ENCODE measurements at places on chromosomes 11 and 22. TPM values are rescaled to one million over a fixed set of nuclear protein-coding genes. Genes with fewer than 3 reads are reported as not detected.

The CASP5 gene
- 25.7 TPM for total RNA-seq

The YAP1 gene
- total RNA-seq, result 43.9 TPM

The NTM gene
- 1.6 TPM for total RNA-seq

The PDE2A gene
- total RNA-seq, result 8.9 TPM

The TMEM86A gene
- total RNA-seq, result 0.89 TPM

The OR52E6 gene
- total RNA-seq, result not detected

The FOLR3 gene
- not detected for total RNA-seq

The C11orf21 gene
- 0.52 TPM for total RNA-seq

DNA sequence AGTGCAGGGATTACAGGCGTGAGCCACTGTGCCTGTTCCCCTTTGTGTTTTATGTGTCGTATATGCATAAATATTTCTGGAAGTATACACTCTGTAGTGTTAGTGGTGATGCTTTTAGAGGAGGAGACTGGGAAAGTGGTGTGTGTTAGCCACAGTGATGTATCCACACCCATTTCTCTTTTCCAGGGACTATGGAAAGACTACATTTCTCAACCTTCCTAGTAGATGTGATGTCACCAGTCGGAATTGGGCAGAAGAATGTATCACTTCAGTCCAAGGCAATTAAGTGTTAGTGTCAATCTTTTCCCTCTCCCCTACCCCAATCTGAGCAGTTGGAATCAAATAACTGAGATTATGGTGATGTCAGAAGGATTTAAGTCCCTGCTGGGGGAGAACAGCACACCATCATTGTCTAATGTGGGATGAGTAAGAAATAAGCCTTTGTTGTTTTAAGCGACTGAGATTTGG is 5.8 kb upstream of the ATG16L2 start:
- H3K27me3 ChIP-seq, result no peaks in the 10 kb centered on the region
- peak overlapping the region; percentile 53 for H3K27ac ChIP-seq
- no peak for DNase-seq
- H3K36me3 ChIP-seq, result no peaks in the 10 kb centered on the region
- H3K4me1 ChIP-seq, result peaks cover 10% of the 10 kb centered on the region
- H3K4me3 ChIP-seq, result no peak overlapping the region

DNA sequence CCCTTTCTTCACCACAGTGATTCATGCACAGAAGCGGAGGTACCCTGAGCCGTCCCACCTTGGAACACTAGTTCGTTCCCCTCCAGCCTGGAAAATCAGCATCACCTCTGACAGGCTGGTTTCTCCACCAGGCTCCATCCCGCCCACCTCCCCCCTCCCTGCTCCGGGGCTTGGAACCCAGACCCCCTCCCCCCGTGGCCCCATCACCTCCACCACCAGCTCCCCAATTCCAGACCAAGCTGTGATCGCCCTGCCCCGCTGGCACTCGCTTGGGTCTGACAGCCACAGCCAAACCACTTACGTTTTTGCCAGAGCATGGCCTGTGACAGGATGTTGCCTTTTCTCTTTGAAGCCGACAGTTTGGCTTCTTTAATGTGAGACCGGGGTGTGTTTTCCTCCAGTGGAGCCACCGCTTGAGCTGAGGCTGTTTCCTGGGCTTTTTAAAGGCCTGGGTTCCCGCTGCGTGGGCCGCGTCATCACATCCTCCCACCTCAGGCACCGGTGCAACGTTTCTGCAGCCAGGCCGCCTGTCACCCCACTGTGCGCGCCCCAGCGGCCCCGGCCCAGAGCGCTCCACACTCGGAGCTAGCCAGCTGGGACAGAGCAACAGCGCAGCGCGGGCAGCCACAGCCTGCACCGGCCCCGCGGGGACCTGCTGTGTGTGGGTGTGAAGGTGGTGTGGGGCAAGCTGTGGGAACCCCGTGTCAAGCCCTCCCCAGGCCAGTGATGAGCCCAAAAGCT is at the start of gene POU2AF1:
Gene POU2AF1, minus strand, starts transcription at position 415 of the 741 bp plus-strand sequence. Its CDS starts 98 bp downstream, at position 317.
- no peaks in the 10 kb centered on the region for H3K27me3 ChIP-seq
- DNase-seq, result no peak
- no peak within 1 kb of the TSS for H3K4me3 ChIP-seq
- H3K4me1 ChIP-seq, result no peaks in the 10 kb centered on the region
- no peaks in the 10 kb centered on the region for H3K36me3 ChIP-seq

DNA sequence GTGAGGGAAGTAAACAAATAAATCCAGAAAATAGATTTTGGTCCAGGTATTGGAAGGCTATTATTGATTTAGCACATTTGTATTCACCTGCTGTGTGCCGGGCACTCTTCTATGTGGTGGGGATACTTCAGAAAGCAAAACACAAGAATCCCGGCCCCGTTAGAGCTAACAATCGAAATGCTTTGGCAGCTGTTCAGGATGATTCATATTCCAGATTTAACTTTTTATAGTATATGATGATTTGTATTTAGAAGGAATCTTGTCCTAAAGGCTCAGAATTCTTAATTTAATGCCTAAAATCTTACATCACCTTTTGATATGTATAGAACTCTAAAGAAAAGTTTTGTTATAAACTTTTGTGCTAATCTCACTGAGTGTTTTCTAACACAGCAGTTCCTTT is 28.0 kb downstream of the ZC3H12C start:
- H3K4me3 ChIP-seq, result no peak overlapping the region
- H3K4me1 ChIP-seq, result no peaks in the 10 kb centered on the region
- H3K27ac ChIP-seq, result no peak overlapping the region
- DNase-seq, result no peak

DNA sequence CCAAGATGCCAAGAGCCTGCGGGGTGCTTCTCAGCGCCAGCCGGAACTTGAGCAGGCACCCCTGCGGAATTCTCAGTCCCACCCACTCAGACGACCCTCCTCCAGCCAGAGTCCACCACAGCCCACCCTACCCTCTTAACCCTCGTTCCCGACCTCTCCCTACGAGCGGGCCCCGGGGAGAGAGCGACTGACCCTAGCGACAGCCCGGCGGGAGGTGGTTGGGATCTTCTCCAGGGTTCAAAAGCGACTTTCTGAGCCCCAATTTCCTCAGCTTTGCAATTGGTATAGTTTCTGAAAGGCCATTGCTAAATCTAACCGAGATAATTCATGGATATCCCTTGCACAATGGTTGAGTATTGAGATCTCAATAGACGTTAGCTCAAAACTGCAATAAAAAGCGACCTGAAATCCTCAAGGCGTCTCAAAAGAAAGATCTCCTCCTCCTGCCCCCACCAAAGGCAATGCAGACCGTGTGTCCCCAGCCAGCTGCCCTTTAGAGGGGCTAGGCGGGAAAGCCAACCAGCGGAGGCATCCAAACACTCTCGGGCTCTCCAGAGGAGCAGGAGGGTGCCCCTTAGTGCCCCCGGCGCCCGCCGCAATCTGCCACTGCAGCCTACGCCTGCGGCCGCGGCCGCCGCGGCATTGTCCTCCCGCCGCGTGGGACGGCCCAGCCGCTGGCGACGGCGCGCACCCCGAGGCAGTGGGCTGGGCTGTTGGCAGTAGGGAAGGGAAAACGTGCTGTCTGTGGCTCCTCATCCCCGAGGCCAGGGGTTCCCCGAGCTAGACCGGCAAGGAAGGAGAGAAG is 1.5 kb upstream of the SLC6A5 start:
- no peak overlapping the region for H3K4me3 ChIP-seq
- no peak for DNase-seq
- no peaks in the 10 kb centered on the region for H3K4me1 ChIP-seq

- peak overlapping the region; percentile 94 for H3K4me3 ChIP-seq
- peak; percentile 47 for DNase-seq
- H3K4me1 ChIP-seq, result peaks cover 11% of the 10 kb centered on the region
- H3K36me3 ChIP-seq, result peaks cover 8% of the 10 kb centered on the region
- H3K27me3 ChIP-seq, result no peaks in the 10 kb centered on the region
These were observed 709 bp downstream of the FTH1 start for GRCh38 chr11:61966734-61967115.
